ENCODE measurements at places on chromosomes 7 and 10. TPM values are rescaled to one million over a fixed set of nuclear protein-coding genes. Genes with fewer than 3 reads are reported as not detected.

GRCh38 chr10:78742730-78743615 lies 325.8 kb upstream of the ZMIZ1 start:
- DNase-seq, result no peak

DNA sequence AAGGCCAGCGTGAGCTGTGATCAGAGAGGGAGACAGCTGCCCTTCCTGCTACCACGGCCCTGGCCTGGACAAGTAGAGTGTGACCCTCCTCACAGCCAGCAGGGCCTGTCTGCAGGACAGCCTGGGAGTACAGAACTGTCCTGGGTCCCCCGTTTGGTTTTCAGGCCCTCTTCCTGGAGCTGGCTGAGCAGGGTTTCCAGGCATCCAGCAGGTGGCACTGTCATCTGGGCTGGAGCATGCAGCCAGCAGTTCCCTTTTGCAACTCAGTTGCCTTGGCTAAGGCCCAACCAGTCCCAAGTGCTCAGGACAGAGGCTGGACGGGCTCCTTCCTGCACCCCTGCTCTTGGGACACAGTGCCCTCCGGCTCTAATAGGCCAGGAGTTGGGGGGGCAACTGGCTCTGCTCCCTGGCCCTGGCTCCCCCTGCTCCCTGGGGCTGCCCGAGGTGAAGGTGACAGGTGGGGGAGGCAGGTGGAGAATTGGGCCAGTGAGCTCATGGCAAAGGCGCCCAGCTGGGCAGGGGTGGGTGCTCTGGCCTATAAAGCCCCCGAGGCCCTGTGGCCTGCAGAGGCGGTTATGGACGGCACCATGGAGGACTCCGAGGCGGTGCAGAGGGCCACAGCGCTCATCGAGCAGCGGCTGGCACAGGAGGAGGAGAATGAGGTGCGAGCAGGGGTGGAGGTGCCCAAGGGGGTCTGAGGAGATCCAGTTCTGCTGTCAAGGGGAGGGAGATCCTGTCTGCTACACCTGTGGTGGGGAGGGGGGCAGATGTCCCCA lies at the start of gene ANKRD2:
TSS of gene ANKRD2 (plus strand) at position 566 of the 776 bp plus-strand sequence. CDS start at position 576, 10 bp downstream.
- peak; percentile 67 for DNase-seq

- peak; percentile 84 for DNase-seq
Measured at GRCh38 chr7:112449353-112449752, 907 bp upstream of the IFRD1 start.

GRCh38 chr7:143901332-143901667 lies 676 bp downstream of the TCAF1 start:
- DNase-seq, result no peak

DNA sequence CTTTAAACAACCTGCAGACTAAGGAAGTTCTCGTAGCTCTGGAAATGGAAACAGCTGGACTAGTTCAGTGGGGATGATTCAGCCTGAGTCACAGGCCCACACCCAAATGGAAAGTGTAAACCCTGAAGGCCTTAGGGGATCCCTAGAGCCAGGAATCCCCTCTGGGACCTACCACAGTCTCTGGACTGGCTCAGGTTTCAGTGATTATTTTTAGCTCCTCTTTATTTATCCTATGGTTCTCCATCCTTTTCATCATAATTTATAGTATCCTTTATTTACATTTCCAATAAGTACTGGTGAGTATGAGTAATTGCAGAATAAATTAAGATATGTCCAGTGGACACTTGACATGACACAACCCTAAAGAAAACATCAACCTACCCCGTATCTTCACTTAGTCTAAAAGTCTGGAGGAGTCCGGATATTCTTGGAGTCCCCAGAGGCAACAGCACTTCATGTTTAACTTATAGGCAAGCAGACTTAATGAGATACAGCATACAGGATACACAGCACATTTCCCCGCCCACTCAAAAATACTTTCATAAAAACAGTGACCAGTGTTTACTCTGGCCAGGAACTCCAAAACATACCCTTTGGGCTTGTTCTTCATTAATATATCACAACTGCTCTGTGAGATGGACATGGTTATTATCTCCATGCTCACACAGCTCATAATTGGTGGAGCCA lies 28.4 kb upstream of the SEMA3E start:
- peak; percentile 95 for DNase-seq

- DNase-seq, result peak; percentile 85
Measured at GRCh38 chr10:125661941-125662515, 20.9 kb downstream of the TEX36 start.

DNA sequence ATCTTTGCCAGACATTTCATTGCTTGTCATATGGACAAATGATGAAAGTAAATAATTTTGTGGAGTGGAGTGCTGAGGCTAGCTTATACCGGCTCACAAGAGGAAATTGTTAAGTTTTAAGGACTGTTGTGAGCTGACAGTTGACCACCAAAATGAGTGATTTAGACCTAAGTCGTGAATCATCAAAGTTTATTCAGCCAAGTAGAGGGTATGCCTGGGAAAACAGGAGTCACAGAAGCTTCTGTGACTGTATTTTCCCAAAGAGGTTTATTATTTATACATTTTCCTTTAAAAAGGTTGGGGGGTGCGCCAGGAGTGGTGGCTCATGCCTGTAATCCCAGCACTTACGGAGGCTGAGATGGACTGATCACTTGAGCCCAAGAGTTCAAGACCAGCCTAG lies 21.8 kb downstream of the MRPS24 start:
- no peak for DNase-seq

GRCh38 chr7:107080099-107080505 lies 35.6 kb downstream of the PRKAR2B start:
- no peak for DNase-seq

DNA sequence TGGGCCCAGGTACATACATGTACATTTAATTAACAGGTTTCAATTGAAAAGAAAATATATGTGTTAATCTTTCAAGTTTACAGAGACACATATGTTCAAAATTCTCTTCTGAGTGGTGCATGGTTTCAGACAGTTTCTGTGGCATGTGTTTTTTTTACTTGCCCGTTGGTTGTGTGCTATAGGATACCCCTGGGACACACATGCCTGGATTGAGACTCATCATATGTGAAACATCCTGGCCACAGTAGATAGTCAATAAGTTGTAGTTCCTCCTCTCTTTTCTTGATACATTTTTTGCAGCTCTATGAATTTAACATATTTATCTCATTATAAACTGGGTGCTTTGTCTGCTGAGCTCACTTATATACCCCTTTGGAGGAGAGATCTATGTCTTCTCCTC lies 207.8 kb upstream of the CTBP2 start:
- no peak for DNase-seq

- DNase-seq, result no peak
Measured at GRCh38 chr7:121286186-121286585, 42.6 kb upstream of the WNT16 start.

DNA sequence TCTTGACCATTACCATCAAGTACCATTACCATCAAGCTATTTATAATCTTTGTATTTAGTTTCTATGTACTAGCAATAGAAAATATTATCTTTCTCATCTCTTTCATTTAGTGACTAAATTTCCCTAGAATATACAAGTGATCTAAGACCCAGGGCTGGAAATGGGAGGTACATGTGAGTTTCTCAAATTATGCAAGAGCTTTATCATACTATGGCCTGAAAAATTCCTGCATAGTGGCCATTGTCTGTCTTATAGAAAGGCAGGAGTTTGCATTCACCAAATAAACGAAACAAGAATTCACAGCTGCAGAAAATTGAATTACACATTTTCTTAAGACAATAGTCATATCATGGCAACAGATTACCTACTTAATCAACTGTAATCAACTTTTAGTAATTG lies 50.7 kb upstream of the HDAC9 start:
- DNase-seq, result no peak

GRCh38 chr7:43838201-43838658 lies 31.1 kb downstream of the MRPS24 start:
- no peak for DNase-seq

GRCh38 chr7:114519240-114519639 lies 104.6 kb downstream of the FOXP2 start:
- DNase-seq, result no peak

- DNase-seq, result no peak
Measured at GRCh38 chr7:138565071-138565450, 105.0 kb downstream of the TRIM24 start.

DNA sequence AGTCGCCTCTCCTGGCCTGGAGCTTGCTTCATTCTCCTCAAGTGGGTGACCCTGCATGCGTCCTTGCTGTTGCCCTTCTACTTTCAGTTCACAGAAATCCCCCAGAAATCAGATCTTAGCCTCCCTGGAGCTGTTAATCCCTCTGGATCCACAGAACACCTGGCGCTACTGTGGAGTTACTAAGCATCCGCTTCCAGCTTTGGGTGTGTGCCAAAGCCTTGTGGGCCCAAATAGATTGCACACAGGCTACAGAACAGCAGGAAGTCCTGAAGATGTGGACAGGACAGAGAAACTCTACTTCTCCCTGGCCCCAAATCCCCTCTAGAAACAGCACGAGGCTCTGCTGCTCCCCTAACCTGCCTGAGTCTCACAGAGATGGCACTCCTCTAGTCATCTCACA lies 36.6 kb upstream of the PDLIM1 start:
- peak; percentile 51 for DNase-seq

- peak; percentile 89 for DNase-seq
Measured at GRCh38 chr7:107972941-107973376, 30.0 kb downstream of the LAMB1 start.

DNA sequence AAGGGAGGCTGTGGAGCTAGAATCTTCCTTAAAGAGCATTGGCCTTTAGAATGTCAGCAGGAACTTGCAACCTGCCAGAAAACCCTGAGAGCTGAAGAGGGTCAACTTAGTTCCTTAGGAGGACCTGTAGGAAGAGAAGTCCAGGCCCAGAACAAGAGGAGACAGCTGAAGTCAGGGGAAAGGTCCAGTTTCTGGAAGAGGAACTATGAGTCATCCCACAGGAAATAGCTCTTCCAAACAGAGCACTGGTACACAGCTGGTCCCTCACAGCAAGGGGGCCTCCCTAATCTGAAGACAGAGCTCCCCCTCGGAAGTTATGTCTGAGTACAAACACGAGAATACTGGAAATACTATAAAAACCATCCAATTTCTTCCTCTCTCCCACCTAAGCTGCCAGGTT lies 98.9 kb downstream of the HERPUD2 start:
- no peak for DNase-seq

- DNase-seq, result no peak
Measured at GRCh38 chr7:70763961-70764691, 367.8 kb upstream of the GALNT17 start.

DNA sequence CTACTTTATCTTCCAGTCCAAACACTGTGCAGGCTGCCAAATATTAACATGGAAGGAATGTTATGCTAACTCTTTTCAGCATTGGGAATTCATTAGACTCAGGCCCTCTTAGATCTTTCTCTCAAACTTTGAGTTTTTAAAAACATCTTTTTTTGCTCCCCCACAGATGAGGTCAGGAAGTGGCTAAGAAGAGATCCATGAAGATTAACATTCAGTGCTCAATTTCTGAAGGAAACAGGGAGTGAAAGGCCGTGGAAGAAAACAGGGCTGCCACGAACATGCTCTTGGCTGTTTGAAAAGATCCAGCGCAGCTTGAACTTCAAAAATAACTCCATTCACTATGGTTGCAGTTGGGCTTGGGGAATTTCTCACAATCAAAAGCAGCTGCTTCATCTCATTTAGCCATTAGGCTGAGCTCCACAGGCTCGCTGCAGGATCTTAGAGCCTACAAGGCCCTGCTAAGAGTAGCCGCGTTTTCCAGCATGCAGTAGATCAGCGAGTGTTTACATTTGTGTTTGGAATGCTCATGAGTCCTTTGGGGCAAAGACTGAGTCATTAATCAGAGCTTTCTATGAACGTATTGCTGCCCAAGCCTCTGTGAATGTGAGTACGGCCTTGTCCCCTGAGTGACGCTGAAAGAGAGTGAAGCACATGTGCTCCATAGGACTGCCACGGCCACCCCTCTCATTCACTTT lies 41.2 kb upstream of the TNS3 start:
- no peak for DNase-seq

DNA sequence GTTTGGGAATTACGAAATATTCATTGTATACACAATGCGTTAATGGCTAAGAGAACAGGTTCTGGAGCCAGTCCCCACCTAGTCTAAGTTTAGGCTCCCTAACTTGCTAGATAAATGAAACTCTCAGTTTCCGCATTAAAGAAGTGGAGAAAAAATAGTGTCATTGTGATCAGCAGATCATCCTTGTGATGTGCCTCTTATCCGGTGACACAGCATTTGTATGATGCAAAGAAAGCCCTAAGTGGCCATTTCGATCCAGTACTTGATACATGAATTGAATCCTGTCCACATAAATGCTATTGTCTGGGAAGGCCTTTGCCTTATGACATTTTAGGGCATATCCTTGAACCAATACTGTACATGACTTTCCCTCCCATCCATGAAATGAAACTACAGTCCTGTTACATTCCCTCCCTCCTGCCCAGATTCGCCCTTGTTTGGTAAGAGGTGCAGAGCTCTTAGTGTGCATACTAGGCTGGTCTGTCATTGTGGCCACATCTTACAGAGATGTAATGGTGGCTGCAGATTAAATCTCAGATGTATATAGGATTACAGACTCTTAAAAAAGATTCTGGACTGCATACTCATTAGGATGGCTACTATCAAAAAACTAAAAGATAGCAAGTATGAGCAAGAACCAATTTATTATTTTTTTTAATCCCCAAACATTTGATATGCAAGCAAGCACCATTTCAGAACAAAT lies 80.9 kb downstream of the LRRC4 start:
- no peak for DNase-seq

DNA sequence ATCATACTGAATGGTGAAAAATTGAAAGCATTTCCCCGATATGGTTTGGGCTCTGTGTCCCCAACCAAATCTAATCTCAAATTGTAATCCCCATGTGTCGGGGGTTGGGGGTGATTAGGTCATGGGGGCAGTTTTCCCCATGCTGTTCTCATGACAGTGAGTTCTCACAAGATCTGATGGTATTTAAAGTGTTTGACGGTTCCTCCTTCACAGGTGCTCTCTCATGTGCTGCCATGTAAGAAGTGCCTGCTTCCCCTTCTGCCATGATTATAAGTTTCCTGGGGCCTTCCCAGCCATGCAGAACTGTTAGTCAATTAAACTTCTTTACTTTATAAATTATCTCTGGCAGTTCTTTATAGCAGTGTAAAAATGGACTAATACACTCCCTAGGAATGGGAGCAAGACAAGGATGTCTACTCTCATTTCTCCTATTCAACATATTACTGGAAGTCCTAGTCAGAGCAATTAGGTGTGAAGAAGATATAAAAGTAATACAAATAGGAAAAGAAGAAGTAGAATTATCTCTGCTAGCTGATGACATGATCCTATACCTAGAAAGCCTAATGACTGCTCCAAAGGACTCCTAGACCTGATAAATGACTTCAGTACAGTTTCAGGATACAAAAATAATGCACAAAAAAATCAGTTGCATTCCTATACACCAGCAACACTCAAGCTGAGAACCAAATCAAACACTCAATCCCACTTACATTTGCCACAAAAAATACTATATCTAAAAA lies 260.6 kb downstream of the RNLS start:
- no peak for DNase-seq

GRCh38 chr10:101993221-101993620 lies 62.8 kb downstream of the ARMH3 start:
- no peak for DNase-seq

- no peak for DNase-seq
Measured at GRCh38 chr10:86048571-86048970, 318.0 kb downstream of the GRID1 start.

LIPJ gene
- not detected for total RNA-seq

GPR158 gene
- not detected for total RNA-seq

VGF gene
- not detected for total RNA-seq

ZNF485 gene
- total RNA-seq, result 6.5 TPM

CFAP58 gene
- 1.6 TPM for total RNA-seq

GNAT3 gene
- total RNA-seq, result not detected

ADAP1 gene
- 21.4 TPM for total RNA-seq

HPSE2 gene
- not detected for total RNA-seq

Measured in mammary epithelial cell (primary cell).